ENCODE measurements at places on chromosomes 2 and 18.

DNA sequence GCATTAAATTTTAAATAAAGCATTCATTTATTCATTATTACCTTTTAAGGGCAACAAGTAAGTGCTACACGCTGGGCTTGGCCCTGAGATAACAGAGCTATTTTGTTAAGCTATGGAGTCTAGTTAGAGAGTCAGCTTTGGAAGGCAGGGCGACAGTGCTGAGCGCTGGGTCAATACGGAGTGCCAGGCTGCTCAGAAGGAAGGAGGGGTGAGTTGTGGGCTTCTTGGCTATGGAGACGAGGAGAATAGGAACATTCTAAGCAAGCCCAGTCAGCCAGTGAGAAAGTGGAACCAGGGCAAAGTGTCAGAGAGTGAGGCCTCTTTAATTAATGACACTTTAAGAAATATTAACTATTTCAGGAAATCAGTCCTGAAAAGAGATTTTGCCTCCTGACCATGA lies 288.4 kb downstream of the LRRTM1 start:
- no peak for DNase-seq

DNA sequence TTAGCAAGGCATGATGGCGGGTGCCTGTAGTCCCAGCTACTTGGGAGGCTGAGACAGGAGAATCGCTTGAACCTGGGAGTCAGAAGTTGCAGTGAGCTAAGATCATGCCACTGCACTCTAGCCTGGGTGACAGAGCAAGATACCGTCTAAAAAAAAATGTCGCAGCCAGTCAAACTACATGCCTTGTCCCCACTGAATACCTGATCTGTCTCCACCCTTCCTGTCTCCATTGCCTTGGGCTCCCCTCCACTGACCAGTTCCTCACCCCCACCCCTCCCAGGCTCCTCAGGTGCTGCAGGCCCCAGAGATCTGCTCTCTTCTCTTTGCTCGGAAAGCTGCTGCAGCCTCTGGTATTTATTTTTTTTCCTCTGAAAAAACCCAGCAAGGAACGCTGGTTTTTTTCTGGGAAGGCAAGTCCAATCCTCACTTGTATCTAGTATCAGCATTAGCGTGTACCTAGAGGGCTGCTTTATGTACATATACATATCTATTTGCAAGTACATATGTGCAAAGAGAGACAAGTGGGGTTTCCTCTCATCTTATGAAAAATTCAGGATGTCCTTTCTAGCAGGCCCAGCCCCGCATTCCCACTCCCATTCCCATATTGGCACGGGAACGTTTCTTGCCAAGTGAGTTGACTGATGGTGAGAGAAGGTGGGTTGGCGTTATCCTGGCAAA lies 4.4 kb downstream of the PSD4 start:
- no peak for DNase-seq

- DNase-seq: no peak
Observed at GRCh38 chr2:168574856-168575630, 119.0 kb downstream of the CERS6 start.

DNA sequence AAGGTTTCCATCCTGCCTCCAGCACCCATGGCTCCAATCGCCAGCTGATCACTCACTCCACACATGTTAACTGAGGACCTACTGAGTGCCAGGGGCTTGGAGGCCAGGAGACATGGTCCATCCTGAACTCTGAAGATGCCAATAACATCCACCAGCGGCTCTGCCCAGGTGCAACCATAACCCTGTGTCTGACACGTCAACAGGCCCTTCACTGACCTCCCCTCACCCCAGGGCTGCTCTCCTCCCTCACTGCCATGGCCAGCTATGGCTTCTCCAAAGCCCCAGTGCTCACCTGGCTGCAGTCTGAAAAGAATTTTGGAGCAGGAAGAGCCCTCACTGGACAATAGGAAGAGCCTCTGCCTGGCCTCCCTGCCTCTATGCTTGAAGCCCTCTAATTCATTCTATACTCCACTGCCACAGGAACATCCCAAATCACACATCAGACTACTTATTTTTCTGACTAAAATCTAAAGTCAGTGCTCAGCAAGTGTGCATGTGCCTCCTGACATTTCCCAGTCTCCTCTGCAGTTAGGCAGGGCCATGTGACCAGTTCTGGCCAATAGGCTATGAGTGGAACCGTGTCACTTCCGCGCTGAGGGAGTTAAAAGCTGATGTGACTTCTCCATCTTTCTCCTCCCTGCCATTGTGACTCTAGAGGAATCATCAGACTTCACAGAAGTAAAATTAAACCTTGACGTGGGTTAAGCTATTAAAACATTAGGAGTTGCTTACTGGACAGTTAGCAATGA lies 37.2 kb downstream of the ZBTB7C start:
- no peak for DNase-seq

DNA sequence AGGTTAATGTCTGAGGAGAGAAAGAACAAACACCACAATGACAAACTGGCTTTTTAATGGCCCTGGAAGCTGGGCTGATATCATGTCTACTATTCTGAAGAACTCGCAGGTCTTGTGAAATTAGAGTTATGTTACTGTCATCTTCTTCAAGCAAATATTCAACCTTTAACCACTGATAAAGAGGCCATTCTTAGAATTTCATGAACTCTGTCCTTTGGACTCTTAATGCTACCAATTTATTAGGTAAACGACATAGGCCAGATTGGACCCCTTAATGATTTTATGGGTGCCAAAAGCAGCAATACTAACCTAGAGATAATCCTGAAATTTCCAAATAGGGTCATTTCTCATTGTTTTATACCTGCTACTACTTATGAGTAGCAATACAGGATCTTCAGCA lies 109.0 kb upstream of the ACVR1C start:
- no peak for DNase-seq

GRCh38 chr2:217863883-217864282 lies 138.9 kb downstream of the TNS1 start:
- no peak for DNase-seq

- no peak for DNase-seq
Observed at GRCh38 chr2:11712866-11713265, 33.6 kb upstream of the LPIN1 start.

- DNase-seq: peak; percentile 25
Observed at GRCh38 chr2:24984912-24985311, 13.2 kb upstream of the DNAJC27 start.

GRCh38 chr18:4016391-4017049 lies 438.6 kb downstream of the DLGAP1 start:
- DNase-seq: no peak

GRCh38 chr2:183038341-183039300 lies at the start of gene NCKAP1:
Gene NCKAP1, minus strand, starts transcription at chr2:183038457. Its CDS starts 358 bp downstream, at chr2:183038099.
- DNase-seq: peak; percentile 87

GRCh38 chr2:1431886-1432400 lies 18.7 kb downstream of the TPO start:
- no peak for DNase-seq

GRCh38 chr2:64036034-64036705 lies 16.9 kb upstream of the VPS54 start:
- DNase-seq: peak; percentile 82

DNA sequence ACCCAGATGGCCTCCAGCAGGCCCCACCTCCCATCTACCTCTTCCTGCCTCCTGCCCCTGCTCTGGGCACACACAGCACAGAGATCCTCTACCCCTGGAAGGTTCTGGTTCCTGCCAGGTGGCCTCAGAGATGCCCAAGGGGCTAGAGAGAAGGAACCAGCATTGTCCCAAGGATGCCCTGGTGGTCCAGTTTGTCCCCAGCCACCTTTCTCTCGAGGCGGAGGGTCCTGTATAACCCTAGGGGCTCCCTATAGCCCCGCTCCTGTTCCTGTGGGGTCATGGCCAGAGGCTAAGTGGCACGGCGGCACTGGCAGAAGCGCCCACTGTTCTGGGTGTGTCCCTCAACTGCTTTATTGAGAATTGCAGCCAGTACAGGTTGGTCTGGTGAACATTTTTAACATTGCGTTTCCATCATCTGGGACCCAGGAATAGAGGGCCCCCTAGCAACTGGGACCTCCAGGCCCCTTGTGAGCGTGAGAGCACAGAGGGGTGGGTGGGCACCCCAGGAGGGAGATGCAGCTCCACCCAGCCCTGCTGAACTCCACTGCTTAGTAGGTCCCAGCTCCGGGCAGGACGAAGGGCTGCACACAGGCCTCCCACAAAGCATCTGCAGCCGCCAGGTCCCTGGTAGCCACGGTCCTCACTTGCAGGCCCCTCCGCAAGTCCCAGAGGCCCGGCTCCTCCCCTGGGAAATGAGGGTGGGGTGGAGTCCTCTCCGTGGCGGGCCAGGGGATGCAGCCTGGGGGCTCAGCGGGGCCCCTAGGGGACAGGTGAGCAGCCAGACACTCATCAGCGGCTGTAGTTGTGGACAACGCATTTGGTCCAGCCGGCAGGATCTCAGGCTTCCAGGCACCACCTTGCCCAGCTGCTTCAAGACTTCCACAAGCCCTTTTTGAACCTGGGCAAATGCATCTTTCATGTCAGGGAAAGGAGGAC lies 33.1 kb downstream of the GPC1 start:
- DNase-seq: no peak

DNA sequence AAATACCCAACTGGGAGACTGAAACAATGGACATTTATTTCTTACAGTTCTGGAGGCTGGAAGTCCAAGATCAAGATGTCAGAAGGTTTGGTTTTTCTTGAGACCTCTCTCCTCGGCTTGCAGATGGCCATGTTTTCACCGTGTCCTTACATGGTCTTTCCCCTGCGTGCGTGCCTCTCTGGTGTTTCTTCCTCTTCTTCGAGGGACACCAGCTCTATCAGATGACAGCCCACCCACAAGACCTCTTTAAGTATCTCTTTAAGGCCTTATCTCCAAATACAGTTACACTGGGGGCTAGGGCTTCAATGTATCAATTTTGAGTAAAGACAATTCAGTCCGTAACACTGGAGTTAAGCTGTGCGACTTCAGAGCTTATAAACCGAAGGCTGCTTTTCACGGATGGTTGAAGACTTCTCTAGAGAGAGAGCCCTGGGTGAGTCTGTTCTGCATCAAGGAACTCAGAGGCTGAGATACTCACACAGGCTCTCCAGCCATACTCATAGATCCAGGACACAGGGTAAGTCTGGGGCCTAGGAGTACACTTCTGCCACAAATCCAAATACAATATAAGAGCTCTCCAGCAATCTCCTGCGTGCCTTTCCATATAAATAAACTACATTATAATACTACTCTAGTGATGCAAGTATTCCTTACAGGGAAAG lies 339.9 kb upstream of the PKDCC start:
- DNase-seq: no peak

DNA sequence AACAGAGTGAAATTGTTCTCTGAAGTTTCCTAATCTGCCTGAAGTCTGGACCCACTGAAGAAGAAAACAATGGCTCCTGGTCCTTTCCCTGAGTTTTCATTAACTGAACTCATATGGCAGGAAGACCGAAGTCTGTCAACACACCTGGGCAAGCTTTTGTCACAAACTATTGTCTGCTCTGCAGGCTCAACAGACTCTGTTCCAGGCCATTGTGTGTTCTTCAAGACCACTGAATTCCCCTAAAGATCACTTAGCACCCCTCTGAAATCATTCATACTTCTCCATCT lies 6.6 kb upstream of the TMEM37 start:
- DNase-seq: no peak
